ENCODE measurements at places on chromosomes 1 and 21.

- no peak for DNase-seq
Observed at GRCh38 chr1:228293816-228294500, 86.1 kb downstream of the OBSCN start.

- peak; percentile 86 for DNase-seq
Observed at GRCh38 chr1:228487336-228488124, at the start of gene RNF187. RNF187 (plus strand) TSS chr1:228487382.

- peak; percentile 43 for DNase-seq
Observed at GRCh38 chr1:31814631-31815306, 1.1 kb downstream of the SPOCD1 start.

DNA sequence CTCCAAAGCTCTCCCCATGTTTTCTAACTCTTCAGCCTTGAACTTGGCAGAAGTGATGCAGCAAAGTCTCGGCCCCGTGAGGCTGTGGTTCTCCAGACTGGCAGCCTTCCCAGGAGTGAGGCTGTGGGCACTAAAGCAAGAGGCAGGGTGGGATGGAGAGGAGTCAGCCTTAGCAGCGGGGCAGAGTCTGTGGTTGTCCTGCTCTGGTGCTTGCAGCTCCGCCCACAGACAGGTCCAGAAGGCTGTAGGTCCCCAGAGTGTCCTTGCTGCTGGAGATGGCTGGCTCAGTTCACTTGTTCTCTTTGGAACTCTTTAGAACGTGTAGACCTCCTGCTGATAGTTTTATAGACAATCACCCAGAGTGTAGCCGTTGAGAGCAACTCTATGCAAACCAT, 142.6 kb downstream of the AJAP1 start:
- DNase-seq = no peak

DNA sequence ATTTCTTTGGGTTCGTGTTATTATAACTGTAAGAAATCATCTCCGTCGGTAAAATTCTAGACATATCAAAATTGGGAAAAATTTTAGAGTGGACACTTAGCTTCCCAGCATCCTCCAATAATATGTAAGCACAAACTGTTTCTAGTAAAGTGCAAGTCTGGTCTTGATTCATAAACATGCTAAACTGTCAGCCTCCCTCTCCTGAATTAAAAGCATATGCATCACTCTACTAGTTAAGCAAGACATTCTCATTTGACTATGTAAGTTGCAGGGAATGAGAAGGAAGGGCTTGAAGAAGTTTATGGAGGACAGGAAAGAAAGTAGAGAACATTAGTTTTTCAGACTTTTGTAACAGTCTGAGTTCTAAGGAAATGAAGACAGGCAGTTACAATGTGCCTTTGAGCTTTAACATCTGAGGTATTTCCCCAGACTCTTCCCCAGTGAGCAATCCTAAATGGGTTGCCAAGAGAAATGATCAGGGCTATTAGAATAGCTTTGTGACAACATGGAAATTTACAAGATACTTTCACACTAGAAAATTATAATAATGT, 90.0 kb downstream of the TYW3 start:
- no peak for DNase-seq

DNA sequence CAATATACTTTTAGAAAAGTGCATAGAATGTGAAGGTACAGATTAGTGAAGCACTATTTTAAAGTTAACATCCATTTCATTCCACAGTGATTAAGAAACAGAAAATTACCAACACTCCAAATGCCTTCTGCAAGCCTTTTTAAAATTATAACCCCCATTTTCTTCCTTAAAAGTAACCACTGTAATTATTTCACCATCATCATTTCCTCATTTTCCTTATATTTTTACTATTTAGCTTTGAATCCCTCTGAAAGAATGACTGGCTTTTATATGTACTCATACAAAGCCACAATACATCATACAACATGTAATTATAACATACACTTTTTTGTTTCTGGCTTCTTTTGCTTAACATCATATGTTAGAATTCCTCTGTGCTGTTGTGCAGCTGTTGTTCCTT, 6.5 kb upstream of the NEGR1 start:
- DNase-seq = no peak
